Thymus (tissue), 14 donors: ENCODE measurements at places on chromosomes 13 and 19. TPM values are rescaled to one million over a fixed set of nuclear protein-coding genes. Genes with fewer than 3 reads are reported as not detected.

The AMER2 gene
- under 0.01 TPM for total RNA-seq

The MTUS2 gene
- total RNA-seq = 0.09 TPM

The TNFSF13B gene
- 12.2 TPM for total RNA-seq

GRCh38 chr13:50636007-50636704 is 207.3 kb downstream of the DLEU7 start:
- DNase-seq = no peak

DNA sequence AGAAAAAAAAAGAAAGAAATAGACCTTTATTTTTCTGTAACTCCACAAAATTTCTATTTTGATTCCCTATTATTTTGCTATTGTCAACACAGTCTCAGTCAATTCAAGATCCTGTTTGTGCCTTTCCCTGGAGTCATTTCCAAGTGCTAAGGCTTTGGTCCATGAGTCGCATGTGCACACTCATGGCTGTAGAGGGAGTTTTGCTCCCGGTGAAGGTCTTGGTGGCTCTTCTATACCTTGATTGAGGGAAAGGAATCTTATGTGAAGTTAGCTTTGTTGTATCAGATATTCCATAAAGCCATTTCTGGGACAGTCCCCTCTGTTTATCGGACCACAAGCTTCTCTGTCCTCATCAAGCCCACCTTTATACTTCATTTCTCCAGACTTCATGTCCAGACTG is 58.7 kb upstream of the ALOX5AP start:
- DNase-seq = no peak
